ENCODE measurements at places on chromosomes 2 and 18. TPM values are rescaled to one million over a fixed set of nuclear protein-coding genes. Genes with fewer than 3 reads are reported as not detected.

The RAX gene
- not detected for polyA plus RNA-seq

The CTAGE1 gene
- polyA plus RNA-seq = not detected

The TPO gene
- polyA plus RNA-seq = not detected

The ADGRF3 gene
- 0.13 TPM for polyA plus RNA-seq

The DLX1 gene
- not detected for polyA plus RNA-seq

The KIF5C gene
- polyA plus RNA-seq = 0.46 TPM

The MBP gene
- 105 TPM for polyA plus RNA-seq

The CRYBA2 gene
- not detected for polyA plus RNA-seq

DNA sequence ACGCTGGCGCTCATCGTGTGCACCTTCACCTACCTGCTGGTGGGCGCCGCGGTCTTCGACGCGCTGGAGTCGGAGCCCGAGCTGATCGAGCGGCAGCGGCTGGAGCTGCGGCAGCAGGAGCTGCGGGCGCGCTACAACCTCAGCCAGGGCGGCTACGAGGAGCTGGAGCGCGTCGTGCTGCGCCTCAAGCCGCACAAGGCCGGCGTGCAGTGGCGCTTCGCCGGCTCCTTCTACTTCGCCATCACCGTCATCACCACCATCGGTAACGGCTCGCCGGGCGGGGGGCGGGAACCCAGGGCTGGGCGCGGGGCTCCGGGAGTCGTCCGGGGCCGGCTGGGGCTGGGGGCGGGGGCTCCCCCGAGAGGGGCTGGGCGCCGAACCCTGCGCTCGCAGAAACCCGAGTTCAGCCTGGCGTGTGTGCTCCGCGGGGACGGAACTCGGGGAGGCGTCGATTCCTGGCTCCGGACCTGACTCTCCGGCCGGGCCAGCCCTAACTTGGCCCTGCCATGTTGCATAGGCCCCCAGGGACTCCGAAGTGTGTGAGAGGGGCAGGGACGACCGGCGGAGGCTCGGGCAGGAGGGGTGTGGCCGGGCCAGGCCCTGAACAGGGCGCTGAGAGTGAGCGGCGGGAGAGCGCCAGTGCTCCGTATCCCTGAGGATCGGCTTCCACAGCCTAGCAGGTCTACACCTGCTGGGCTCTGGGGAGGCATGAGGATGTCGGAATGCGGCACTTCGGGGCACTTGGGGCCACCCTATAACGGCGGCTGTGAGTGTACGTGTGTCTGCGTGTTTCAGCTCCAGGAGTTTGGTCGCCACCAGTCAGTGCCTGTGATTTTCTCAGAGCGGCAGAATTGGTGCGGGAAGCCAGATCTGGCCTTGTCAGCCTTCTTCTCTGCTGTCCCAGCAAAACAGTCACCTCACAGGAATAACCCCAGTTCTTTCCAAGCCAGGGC lies 651 bp downstream of the KCNK3 start:
- peaks cover 86% of the 10 kb centered on the region for H3K27me3 ChIP-seq
- no peak for DNase-seq
- peaks cover 21% of the 10 kb centered on the region for H3K36me3 ChIP-seq
- H3K27ac ChIP-seq = no peak overlapping the region
- H3K4me1 ChIP-seq = peaks cover 14% of the 10 kb centered on the region
- H3K4me3 ChIP-seq = no peak overlapping the region

DNA sequence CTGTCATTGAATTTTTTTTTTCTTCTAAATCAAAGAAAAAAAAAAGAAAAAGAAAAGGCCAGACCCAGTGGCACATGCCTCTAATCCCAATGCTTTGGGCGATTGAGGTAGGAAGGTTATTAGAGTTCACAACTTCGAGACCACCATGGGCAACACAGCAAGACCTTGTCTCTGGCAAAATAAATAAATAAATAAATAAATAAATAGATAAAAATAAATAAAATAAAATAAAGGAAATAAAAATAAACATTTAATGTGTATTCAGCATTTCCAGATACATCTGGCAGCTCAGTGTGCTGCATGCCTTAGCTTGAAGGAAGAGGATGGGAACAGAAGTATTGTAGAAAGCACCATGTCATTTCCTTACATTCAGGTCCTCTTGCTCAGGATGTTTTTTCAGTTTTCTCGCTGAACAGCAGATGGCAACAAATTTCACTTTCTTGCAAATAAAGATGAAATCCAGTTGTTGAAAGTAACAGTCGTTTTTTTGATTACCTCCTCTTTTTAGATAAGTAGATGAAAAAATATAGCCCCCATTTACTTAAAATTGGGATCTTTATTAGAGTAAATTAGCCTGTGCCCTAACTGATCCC lies 25.7 kb upstream of the FAM178B start:
- peaks cover 6% of the 10 kb centered on the region for H3K27me3 ChIP-seq
- no peaks in the 10 kb centered on the region for H3K36me3 ChIP-seq
- no peak overlapping the region for H3K4me3 ChIP-seq
- H3K4me1 ChIP-seq = no peaks in the 10 kb centered on the region
- no peak overlapping the region for H3K27ac ChIP-seq

- H3K4me3 ChIP-seq = no peak overlapping the region
- H3K27ac ChIP-seq = no peak overlapping the region
- no peaks in the 10 kb centered on the region for H3K36me3 ChIP-seq
- no peaks in the 10 kb centered on the region for H3K4me1 ChIP-seq
- DNase-seq = no peak
These were observed 509.6 kb downstream of the CMPK2 start for GRCh38 chr2:6355886-6356761.

GRCh38 chr2:197360744-197361156 lies 50.2 kb upstream of the ANKRD44 start:
- no peaks in the 10 kb centered on the region for H3K27me3 ChIP-seq
- no peaks in the 10 kb centered on the region for H3K36me3 ChIP-seq
- H3K27ac ChIP-seq = no peak overlapping the region
- DNase-seq = no peak
- no peak overlapping the region for H3K4me3 ChIP-seq

DNA sequence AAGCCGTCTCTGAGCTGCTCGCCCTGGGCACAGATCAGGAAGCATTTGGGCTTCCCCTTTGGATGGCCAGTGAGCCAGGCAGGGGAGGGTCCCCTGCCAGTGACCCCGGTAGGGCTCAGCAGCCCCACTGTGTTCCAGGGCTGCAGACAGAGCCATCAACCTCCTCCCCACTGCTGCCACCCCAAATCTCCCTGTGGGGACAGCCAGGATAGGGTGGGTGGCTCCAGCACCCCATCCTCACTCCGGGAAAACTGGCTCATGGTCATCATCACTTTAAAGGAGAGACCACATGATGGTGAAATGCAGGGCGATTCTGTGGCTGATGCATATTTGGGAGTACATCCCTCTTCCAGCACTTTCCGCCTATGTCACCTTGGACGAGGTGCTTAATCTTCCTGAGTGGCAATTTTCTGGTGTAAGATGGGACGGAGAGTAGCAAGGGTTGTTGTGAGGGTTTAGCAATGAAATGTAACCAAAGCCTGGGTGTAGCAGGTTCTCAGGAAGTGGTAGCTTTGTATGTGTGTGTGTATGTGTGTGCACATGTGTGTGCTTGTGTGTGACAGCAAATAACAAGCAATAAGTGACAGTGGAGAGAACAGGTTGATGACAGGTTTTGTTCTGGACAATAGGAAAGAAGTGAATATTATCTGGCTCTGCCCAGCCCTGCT lies 61.8 kb downstream of the ACAA2 start:
- DNase-seq = no peak
- H3K4me3 ChIP-seq = peak overlapping the region; percentile 65
- peaks cover 27% of the 10 kb centered on the region for H3K4me1 ChIP-seq

- H3K27me3 ChIP-seq = no peaks in the 10 kb centered on the region
- DNase-seq = no peak
- H3K27ac ChIP-seq = no peak overlapping the region
- no peak overlapping the region for H3K4me3 ChIP-seq
- peaks cover 5% of the 10 kb centered on the region for H3K36me3 ChIP-seq
These were observed 16.4 kb downstream of the GALNT3 start for GRCh38 chr2:165777522-165778186.

DNA sequence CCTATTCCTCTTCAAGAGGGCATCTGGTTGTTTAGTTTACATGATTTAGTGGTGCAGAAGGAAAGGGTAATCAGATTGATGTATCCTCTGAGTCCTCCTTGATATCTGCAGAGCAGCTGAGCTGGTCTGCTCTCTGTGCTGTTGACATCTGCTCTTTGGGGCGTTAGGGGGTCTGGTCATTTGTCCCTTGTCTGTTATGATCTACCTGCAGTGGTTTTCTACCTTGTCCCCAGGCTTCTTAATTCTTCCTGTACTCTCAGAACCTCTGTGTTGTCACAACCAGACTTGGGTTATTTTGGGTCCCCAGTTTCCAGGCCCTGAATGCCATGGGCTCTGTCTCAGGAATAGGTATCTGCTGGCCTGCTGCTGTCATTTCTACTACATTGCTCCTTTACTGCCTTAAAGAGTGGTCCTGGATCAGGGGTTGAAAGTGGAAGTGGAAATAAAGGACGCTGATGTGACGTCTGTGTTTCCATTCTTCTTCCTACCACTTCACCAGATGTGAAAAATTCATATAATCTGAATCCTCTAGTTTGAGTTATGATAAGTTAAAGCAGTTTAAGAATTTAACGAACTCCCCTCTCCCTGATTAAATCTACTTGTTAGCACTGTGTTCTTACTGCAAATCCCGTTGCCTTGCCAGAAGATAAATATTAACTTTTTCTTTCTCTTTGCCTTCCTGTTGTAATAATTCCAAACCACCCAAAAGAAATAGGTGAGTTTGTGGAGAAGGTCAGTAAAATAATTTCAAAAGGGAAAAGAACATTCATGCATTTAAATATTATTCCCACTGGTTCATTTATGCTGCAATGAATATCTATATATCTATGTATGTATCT lies 16.6 kb upstream of the CPS1 start:
- no peaks in the 10 kb centered on the region for H3K4me1 ChIP-seq
- no peak overlapping the region for H3K27ac ChIP-seq
- no peak for DNase-seq

GRCh38 chr2:220162320-220162719 lies 534.9 kb downstream of the SLC4A3 start:
- peaks cover 7% of the 10 kb centered on the region for H3K27me3 ChIP-seq
- H3K4me3 ChIP-seq = no peak overlapping the region
- H3K4me1 ChIP-seq = no peaks in the 10 kb centered on the region
- no peak overlapping the region for H3K27ac ChIP-seq

- H3K27me3 ChIP-seq = peaks cover 14% of the 10 kb centered on the region
- no peak overlapping the region for H3K4me3 ChIP-seq
- H3K4me1 ChIP-seq = no peaks in the 10 kb centered on the region
These were observed 112.3 kb upstream of the CNGA3 start for GRCh38 chr2:98233941-98234340.

DNA sequence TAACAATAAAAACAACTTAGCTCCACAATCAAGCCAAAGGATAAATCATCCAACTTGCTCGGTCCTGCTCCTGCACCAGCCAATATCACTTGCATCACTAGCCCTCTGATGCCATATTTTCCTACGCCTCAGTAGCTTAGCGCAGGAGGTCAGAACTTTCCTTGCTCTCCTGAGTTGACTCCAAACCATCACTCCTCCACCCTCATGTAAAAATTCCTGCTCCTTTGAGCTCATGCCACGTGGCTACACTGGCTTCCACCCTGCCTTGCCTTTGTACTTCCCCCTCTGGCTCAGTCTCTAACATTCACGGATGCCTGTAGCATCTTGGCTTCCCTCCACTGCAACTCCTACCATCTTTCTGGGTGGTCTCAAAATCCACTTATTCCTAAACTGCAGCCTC lies 25.2 kb downstream of the AAK1 start:
- DNase-seq = no peak
- H3K4me3 ChIP-seq = no peak overlapping the region
- H3K27me3 ChIP-seq = no peaks in the 10 kb centered on the region
- H3K4me1 ChIP-seq = peaks cover 36% of the 10 kb centered on the region
- no peak overlapping the region for H3K27ac ChIP-seq

DNA sequence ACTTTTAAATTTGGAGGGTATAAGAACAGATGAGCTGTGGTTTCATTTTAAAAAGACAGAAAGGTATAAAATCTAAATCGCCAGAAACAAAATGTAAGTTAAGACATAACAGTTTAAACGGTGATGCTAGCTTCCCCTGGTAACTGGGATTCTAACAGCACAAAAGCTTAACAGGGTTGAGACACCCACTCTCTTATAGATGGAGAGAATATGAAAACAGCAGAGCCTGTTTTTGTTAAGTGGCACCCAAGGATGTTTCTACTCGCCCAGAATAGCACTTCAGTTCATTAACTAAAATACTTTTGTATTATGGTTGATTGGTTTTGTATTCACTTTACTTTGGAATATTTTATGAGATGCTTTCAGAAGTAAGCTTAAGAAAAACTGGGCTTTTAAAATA lies 151.9 kb upstream of the RND3 start:
- no peak overlapping the region for H3K27ac ChIP-seq
- no peak for DNase-seq
- H3K4me3 ChIP-seq = no peak overlapping the region

DNA sequence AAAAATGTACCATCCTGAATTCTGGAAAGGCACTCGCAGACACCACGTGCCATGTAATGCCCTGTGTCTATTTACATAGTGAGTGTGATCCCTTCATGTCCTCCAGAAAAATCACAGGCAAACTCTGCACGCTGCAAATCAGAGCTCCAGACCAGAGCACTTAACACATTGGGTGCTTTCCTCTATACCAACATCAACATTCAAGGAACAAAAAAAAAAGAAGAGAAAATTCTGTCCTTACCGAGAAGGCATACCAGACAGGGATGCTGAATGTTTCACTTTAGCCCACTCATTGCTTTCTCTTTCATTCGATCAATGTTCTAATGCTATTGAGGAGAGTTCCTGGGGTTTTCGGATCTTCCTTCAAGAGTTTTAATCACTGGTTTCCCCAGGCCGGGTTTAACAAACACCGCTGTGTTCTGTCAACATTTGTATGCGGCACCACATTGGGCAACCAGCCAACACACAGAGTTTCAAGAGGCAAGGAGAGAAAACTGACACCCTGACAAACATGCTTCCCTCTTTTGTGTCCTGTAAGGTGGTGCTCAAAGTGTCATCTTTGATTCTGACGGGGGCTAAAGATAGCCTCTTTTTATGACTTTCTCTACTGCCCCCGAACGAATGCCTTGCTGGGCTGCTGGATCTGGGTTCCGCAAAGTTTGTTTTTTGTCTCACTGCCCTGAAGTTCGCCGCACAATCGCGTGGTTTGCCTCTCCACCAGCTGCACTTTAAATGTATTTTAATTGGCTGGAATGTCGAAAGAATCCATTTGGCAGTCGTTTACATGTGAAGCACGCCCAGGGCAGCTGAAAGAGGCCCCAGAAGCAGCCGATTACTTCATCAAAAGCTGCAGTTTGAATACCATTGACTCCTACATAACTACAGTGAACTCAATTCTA lies 106.4 kb upstream of the NCKAP5 start:
- DNase-seq = no peak
- H3K4me3 ChIP-seq = no peak overlapping the region
- no peak overlapping the region for H3K27ac ChIP-seq
- no peaks in the 10 kb centered on the region for H3K36me3 ChIP-seq
- no peaks in the 10 kb centered on the region for H3K4me1 ChIP-seq

GRCh38 chr2:80461505-80462197 lies 157.1 kb upstream of the LRRTM1 start:
- no peak overlapping the region for H3K27ac ChIP-seq
- H3K4me1 ChIP-seq = no peaks in the 10 kb centered on the region
- no peak overlapping the region for H3K4me3 ChIP-seq
- H3K36me3 ChIP-seq = peaks cover under 1% of the 10 kb centered on the region
